ENCODE measurements at places on chromosomes 2 and 18. TPM values are rescaled to one million over a fixed set of nuclear protein-coding genes. Genes with fewer than 3 reads are reported as not detected.

DNA sequence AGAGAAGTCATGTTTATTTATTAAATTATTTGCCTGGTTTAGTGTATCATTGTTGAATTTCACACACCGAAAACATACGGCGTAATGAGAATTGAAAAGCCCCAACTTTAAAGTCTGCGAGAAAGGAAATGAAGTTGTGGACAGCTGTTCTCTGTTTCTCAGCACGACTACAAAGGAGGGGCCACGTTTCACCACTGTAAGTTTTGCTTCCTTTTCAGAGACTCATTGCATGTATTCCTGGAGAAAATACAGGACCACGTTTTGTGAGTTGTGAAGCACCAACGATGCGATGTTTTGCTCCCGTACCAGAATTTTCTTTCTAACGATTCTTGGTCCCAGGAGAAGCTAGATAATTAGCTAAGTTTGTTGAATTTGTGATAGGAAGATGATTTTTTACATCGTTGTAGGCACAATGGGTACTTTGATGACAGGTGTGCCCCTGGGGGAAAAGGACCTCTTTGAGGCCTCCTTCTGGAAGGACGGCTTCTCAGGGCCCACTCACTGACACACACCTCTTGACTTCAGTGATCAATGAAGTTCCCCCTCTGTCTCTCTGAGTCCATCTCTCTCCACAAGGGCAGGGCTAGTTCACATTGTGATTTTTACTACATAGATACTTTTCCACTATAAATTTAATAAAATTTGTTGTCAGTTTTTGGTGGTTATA lies 23.7 kb upstream of the ACKR3 start:
- DNase-seq = no peak

GRCh38 chr18:3456686-3457069 lies 6.7 kb downstream of the TGIF1 start:
- no peak for DNase-seq

DNA sequence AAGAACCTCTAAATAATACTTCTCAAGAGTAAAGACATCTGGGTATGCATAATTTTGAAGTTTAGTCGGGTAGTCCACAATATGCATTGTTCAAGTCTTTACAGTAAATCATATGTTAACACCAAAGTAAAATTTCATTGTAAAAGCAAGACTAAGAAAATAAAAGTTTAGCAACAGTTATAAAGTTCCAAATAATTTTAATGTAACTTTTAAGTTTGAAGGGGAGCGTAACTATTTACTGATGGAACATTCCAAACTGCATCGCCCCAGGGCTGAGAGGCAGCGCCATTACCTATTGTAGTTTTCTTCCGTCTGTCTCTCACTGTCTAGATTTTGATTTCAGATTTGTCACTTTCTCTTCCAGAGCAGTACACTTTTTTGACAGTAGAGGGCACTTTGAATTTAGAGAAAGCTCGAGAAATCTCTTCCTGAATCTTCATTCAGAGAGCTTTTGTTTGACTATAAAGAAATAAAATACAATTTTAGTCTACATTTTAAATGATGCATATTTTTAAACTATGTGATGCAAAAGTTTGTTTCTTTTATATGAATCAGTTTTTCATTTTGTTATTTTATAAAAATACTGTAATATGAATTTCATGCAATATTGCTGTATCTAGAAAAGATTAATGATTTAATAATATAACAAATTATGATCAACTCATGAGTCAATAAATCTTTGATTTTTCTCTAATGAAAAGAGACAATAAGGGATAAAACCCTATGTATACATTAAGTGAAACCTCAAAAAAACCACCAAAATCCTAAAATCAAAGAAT lies 389.8 kb downstream of the FIGN start:
- DNase-seq = peak; percentile 64

- no peak for DNase-seq
Observed at GRCh38 chr2:36361396-36361795, 5.8 kb downstream of the CRIM1 start.

DNA sequence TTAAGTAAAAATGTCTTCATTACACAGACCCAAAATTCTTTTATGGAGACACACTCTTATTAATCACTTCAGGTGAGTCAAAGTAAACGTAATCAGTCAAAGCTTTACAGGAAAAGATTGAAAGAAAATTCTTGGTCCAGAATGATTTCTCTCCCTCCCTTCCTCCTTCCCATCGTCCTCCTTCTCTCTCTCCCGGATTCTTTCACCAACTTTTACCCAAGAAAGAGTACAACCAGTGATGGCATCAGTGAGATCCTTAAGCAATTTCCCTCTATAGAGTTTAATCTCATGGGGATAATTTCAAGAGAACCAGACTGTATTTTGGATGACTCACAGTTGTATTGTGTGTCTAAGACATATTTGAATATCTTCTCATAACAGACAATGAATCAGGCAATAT lies 258.1 kb downstream of the ALK start:
- no peak for DNase-seq

- DNase-seq = peak; percentile 96
Observed at GRCh38 chr2:149587220-149587949, at the start of gene MMADHC. Gene MMADHC (minus strand): TSS chr2:149587775. CDS start chr2:149587097, 678 bp downstream.

- DNase-seq = no peak
Observed at GRCh38 chr2:199684168-199684567, 166.8 kb downstream of the FTCDNL1 start.

DNA sequence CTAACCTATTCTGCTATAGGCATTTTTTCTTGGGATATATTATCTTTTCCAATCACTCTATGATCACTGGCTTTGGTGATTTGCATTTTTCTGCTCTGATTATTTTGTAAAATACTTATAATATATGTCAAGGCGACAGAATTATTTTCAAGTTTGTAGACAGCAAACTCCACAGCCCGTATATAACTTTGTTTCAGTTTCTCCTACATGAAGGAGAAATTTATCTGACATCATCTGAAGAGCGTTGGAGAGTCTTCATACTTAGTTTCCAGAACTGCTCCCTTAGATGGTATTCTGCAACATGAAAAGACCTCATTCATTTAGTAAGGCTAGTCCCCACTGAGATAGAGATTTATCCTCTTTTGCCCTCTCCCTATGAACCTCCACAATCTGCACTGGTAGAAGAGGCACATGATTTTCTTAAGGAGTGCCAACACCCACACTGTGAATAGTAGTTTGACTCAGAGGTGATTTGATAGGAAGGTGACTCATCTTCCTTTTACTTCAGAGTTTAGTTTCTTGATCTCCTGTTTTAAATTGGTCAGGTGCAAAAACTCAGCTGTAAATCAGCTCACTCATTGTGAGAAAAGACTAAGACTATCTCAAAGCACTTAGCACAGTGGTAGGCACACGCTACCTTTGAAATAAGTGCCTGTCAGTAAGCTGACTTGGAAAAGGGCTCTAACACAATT lies 1848.6 kb upstream of the CELF4 start:
- DNase-seq = no peak

GRCh38 chr2:239274391-239275043 lies 126.3 kb downstream of the HDAC4 start:
- DNase-seq = no peak

GRCh38 chr2:108560895-108561530 lies 26.7 kb downstream of the LIMS1 start:
- DNase-seq = no peak

DNA sequence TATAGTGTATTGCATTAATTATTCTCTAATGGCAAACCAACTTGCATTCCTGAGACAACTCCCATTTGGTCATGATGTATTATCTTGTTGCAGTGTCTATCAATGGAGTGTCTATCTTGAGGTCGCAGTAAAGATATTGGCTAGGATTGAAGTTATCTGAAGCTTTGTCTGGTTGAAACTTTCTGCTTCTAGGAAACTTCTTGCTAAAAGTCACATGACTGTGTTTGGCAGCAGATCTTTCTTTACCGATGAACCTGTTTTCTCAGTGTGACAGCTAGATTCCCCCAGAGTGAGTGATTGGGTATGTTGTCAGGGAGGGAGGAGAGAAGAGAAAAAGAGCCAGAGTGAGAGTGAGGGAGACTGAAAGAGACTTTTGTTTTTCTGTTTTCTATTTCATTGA lies 119.6 kb downstream of the QPCT start:
- no peak for DNase-seq

GRCh38 chr2:172081221-172082022 lies 3.9 kb upstream of the DLX1 start:
- no peak for DNase-seq

GRCh38 chr2:167182403-167182802 lies 294.1 kb downstream of the XIRP2 start:
- no peak for DNase-seq

GRCh38 chr2:240865391-240865790 lies 3.2 kb upstream of the AGXT start:
- no peak for DNase-seq

Gene LYG2
- polyA plus RNA-seq = 0.58 TPM

Data from renal pelvis (tissue), 12 donors.